ENCODE measurements at places on chromosomes 11 and 22.

DNA sequence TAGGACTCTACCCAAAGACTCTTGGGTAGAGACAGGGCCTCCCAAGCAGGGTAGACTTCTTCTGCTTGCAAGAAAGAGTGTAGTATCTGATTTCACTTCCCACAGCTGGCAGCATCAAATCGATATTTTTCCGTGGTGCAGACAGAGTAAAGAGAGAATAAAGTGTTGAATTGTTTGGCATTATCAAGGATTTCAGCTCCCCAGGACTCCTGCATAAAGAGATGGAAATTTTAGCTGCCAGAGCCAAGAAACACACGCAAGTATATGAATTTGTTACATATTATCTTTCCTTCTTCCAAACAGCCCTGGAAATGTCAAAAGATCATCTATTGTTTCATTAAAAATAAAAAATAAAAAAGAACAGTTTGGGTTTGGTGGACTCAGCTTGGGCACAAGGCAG, 136.8 kb downstream of the PKNOX2 start:
- DNase-seq: no peak

DNA sequence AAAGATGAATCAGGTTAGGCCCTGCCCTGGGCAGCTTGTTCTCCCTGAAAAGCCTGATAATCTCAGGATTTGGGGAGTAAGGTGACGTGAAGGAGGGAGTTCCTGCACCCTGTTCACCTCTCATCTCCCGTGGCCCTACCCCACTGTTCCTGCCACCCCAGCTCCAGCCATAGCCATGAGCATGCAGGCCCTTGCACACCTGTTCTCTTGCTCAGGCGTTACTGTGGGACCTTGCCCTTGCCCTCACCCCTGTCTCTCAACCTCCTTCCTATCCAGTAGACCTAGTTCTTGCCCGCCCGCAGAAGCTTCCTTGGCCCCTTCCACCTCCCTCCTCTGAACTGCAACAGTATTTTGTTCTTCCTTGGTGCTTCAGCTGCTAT, 15.0 kb downstream of the TSKU start:
- no peak for DNase-seq

DNA sequence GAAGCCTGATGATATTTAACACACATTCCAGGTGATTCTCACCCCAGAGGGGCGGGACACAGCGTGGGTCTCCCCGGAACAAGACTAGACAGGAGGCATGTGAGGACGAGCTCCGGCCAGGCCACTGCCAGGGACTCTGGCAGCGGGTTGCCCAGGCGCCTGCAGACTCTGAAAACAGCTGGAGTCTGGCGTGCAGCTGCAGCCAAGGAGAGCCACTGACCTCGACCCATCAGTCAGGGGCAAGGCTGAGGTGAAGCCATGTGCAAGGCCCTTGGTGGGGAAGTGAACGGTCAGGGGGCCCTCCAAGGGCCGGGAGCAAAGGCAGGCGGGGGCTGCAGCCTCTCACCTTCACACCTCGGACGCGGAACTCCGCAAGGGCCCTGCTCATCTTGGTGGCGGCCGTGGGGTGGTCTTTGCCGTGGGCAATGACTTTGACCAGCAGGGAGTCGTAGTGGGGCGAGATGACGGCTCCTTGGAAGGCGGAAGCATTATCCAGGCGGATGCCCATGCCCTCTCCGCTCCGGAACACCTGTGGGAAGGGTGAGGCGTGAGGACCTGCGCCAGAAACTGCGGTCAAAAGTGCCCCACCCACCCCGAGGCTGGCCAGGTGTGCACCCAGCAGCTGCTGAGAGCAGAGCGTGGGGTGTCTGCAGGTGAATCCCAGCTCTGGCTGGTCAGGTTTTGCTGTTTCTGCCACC, 6.7 kb downstream of the LRFN4 start:
- DNase-seq: no peak

DNA sequence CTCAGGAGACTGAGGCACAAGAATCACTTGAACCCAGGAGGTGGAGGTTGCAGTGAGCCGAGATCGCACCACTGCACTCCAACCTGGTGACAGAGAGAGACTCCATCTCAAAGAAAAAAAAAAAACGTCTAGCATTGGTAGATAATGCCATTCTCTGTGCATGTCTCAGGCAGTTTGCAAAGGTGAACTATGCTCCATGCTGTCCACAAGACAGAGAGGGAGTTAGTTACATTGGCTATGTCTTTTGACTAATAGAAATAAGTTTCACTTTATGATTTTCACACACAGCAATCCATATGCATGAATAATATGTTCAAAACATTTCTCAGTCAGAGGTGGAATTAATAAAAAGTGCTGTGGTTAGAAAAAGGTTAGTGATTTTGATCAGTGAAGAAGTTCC, 591.4 kb downstream of the ETS1 start:
- no peak for DNase-seq

- DNase-seq: no peak
Observed at GRCh38 chr11:126587541-126587940, 232.1 kb downstream of the ST3GAL4 start.

- no peak for DNase-seq
Observed at GRCh38 chr22:24408630-24409029, 18.8 kb upstream of the ADORA2A start.

GRCh38 chr11:81342966-81343365, 1390.7 kb downstream of the FAM181B start:
- no peak for DNase-seq

DNA sequence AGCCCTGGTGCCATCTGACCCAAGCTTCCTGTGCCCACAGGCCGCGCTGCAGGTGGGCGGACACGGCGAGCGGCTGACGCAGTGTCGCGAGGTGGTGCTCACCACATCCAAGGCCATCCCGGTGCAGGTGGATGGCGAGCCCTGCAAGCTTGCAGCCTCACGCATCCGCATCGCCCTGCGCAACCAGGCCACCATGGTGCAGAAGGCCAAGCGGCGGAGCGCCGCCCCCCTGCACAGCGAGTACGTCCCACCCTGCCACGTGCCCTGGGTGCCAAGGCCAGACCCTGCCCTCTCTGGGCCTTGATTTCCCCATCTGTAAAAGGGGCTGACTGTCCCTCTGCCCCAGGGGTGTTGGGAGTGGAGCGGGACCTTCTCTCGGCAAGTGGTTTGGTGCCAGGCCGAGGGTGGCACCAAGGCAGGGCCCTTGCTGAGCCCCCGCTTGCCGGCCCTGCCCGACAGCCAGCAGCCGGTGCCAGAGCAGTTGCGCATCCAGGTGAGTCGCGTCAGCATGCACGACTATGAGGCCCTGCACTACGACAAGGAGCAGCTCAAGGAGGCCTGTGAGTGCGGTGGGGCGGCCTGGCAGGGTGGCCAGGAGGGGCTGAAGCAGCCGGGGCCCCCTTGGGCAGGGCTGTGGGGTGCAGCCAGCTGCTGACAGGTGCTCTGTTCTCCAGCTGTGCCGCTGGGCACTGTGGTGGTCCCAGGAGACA, 5.9 kb upstream of the MDK start:
- no peak for DNase-seq

DNA sequence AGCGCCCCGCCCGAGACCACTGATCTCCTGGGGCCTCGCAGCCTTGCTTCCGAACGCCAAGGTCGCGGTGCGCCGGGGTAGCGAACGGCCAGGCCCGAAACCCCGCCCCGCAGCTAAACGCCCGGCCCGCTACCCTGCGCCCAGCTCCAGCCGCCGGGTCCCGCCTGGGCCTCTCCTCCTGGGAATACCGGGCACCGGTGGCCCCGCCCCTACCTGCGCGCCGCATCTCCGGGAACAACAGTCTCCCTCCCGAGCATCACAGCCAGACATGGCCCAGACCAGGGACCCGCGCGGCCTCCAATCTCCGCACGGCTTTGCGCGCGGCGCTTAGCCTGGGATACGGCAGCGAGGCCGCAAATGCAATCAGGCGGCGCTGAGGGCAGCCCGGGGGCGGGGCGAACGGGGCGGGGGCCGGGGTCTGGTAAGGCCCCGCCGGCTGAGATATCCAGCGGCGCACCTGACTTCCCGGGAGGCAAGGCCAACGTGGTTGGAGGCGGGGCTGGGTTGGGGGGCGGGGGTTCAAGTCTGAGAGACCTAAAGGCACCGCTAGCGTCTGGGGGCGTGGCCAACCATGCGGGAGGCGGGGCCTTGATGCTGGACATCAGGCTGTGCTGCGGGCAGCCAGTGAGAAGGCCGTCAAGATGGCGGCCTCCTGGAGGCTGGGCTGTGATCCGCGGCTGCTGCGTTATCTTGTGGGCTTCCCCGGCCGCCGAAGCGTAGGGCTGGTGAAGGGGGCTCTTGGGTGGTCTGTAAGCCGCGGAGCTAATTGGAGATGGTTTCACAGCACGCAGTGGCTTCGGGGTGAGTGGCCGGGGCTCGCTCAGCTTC, at the start of the genes APIP and PDHX:
Gene APIP, minus strand, starts transcription at position 365 of the 828 bp plus-strand sequence. Its CDS starts 95 bp downstream, at position 270.
Gene PDHX, plus strand, starts transcription at position 604 of the 828 bp plus-strand sequence. Its CDS starts 38 bp downstream, at position 642.
- peak; percentile 100 for DNase-seq
